Activated CD4-positive, alpha-beta T cell treated with anti-CD3 and anti-CD28 coated beads for 4 hours (primary cell): ENCODE measurements at places on chromosomes 1 and 21.

- DNase-seq, result no peak
Measured at GRCh38 chr1:72530646-72531045, 248.3 kb upstream of the NEGR1 start.

DNA sequence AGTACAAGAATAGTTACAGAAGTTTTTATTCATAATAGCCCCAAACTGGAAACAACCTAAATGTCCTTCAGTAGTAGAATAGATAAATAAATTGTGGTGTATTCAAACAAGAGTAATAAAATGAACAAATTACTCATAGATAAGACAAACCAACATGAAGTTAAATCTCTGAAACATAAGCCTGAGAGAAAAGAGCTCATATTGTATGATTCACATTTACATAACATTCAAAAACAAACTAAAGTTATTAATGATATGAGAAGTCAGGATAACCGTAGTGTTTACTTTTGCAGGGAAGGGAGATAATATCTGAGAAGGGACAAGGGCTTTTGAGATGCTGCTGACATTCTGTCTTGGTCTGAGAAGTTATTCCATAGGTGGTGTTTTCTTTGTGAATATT, 13.5 kb downstream of the STPG1 start:
- no peak for DNase-seq

DNA sequence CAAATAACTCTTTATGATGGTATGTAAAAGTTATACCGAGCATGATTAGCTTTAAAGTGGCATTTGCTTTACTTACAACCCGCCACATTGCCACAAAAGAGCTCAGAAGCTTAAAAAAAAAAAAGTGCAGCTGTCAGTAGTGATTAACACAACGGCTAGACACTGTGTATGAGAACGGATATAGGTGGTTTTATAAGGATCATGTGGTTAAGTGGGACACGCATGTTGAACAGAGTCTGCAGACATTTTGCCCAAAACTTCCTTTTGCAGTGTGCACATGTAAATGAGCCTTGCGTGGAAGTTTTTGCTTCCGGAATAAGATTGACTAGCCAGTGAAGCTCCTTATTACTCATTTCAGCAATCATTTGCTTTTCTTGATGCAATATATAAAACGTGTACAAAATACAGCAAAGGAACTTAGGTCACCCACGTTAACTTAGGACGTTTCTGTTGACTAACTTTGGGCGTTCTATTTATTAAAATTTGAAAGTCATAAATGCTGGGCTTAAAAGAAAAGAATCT, 58.7 kb upstream of the RGS1 start:
- peak; percentile 58 for DNase-seq

DNA sequence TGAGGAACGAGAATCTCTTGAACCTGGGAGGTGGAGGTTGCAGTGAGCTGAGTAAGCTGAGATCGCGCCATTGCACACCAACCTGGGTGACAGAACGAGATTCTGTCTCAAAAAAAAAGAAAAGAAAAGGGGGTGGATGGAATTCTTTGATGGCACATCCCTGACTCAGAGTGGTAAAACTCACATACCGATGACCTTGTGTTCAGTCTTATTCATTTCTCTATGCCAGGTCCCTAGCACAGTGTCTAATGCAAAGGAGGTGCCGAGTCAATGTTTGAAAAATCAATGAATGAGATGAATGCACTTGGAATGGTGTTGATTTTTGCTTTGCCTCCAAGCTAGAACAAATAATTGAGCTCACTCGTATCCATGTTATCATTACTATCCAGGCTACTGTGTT, 18.5 kb upstream of the FAM20B start:
- DNase-seq, result no peak

DNA sequence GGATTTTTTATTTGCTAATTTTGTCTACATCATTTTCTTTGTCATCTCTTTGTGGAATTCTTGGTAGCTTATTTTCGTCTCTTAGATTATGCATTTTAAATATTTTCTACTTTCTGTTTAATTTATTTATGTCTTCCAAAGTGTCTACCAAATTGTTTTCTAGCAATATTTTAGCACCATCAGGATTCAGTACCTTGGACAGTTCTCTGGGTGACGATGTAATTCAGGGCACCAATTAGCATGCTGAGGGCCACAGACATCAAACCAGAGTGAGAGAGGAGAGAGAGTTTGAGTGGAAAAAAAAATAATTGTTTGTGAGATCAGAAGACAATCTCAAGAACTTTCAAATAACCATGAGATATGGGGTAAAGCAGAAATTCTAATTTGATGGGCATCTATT, 169.8 kb upstream of the CXADR start:
- DNase-seq, result no peak

DNA sequence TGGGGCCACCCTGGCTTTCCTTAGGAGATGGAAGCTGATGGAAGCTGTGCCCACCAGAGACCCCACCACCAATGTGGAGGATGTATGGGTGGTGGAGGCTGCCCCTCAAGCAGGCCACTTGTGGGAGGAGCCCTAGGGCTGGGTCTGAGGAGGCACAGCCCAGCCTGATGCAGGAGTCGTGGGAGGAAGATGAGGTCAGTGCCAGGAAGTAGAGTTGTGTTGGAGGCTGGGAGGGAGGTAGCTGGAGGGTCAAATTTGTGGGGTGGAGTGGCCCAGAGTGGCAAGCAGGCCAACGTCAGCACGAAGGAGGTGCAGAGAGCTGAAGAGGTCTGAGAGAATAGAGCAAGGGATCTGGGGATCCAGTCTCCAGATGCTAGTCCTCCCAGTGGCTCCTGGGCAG, 119.0 kb upstream of the USP24 start:
- DNase-seq, result no peak

DNA sequence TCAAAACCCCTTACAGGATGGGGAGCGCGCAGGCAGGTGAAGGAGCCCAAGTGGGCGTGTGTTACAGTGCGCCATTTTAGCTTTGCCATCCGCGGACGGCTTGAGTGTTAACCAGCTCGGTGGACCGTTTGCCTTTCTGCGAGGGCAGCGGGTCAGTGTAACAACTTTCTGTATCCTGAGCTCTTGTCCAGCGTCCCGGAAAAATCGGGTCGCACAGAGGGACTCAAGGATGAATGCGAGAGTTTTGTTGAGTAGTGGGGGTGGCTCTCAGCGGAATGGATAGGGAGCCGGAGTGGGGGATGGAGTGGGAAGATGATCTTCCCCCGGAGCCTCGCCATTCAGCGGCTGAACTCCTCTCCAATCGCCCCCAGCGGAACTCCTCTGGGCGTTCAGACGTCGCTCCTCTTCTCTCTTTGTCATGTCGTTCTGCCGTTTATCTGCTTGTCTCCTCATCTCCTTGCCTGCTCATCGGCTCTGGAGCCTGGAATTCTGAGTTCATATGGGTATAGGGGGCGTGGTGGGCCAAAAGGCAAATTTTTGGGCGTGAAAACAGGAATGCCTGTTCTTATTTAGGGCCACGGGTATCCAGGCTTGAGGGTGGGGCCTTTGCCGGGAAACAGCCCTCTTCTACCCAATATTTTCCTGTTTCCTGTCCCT, 295.4 kb downstream of the CTH start:
- no peak for DNase-seq

DNA sequence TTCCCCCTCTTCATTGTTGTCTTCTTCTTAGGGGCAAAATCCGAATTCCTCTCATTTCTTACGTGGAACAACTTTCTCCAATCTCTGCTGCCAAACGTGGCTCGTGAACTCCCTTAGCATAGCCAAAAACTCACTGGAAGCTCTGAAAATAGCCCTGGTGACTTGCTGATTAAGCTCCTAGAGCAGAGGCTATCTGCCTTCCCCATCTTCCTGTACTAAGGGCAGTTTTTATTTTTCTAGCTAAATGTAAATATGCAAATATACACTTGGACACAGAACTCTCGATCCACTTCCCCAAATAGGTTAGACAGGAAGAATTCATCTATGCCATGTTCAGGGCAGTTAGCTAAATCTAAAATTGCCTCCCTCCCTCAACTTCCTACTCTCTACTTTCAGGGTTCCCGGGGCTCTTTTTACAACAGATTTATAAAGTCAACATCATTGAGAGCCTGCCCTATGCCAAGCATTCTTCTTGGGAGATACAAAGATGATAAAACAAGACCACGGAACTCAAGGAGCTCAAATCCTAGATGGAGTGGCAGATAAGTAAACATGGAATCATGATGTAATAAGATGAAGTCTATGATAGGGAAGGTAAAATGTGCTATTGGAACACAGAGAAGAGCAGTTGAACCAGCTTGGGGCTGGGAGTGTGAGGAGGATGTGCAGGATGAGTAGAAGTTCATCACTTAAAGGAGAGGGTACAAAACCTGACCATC, 59.4 kb upstream of the FMOD start:
- no peak for DNase-seq

- no peak for DNase-seq
Measured at GRCh38 chr1:18093193-18093592, 14.4 kb upstream of the IGSF21 start.

DNA sequence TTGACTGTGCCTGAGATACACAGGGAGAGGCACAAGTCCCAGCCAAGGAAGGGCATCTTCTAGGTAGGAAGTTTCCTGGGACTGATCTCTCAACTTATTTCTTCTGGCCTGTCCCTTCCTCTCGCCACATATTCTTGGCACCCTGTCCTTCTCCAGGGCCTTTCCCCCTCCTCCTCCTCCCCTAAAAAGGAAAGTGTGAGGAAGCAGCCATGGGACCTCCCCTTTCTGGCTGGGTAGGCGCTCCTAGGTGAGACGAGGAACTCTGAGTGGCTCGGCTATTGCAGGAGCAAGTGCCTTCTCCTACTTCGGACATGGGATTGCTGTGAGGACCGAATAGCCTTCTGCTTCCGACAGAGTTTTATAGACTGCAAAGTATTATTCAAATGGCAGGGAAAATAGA, 15.5 kb upstream of the MTARC2 start:
- no peak for DNase-seq

- DNase-seq, result no peak
Measured at GRCh38 chr1:59750328-59751003, 64.3 kb upstream of the HOOK1 start.

- peak; percentile 65 for DNase-seq
Measured at GRCh38 chr1:100459358-100460114, 78.4 kb upstream of the GPR88 start.

DNA sequence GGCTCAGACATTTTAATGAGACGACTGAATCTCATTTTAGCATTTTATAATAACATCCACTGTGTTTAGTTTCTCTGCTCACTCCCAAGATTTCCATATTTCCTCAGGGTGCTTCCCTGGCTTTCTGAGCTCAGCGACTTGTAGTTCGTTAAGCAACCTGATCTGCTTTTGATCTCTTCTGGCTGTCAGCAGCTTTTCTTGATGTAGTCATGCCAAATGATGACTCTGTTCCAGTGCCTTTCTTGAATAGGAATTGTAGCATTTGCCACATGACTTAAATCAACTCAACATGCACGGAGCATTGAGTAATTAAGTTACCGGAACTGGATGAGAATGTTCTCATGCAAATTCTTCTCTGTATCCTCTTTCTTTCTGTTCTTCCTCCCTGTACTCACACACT, 246.1 kb downstream of the FMN2 start:
- no peak for DNase-seq

GRCh38 chr1:170932236-170932635, 3.1 kb upstream of the MROH9 start:
- DNase-seq, result no peak

DNA sequence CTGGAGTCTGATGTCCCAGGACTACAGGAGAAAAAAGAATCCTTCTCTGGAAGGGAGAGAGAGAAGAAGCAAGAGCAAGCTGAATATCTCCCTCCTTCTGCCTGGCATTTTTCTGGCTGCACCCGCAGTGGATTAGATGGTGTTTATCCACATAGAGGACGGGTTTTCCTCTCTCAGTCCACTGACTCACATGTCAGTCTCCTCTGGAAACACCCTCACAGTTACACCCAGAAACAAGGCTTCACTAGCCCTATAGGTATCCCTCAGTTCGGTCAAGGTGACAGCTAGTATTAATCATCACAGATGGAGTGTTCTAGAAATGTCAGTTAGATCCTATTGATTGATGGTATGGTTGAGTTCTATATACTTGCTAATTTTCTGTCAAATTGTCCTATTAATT, 87.9 kb downstream of the RHOU start:
- DNase-seq, result no peak

- no peak for DNase-seq
Measured at GRCh38 chr1:167056529-167057231, 33.5 kb downstream of the GPA33 start.

DNA sequence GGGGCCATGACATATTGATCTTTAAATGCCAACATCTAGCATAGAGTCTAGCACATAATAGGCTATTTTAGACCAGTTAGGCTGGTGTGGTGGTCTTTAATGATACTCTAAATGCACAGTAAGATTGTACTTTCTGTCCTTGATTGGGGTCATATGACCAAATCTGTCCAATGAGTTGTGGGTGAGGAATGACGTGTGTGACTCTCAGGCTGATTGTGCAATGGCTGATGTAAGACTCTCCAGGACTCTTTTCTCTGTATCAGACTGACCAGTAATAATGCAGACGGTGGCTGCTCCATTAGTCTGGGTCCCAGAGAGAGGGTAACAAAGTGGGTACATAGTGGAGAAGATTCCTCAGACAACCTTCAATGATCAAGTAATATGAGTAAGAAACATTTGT, 541.6 kb upstream of the CAMK1G start:
- no peak for DNase-seq

- no peak for DNase-seq
Measured at GRCh38 chr21:43957611-43958362, 54.3 kb upstream of the TRAPPC10 start.
